ENCODE measurements at places on chromosomes 13 and 19.

DNA sequence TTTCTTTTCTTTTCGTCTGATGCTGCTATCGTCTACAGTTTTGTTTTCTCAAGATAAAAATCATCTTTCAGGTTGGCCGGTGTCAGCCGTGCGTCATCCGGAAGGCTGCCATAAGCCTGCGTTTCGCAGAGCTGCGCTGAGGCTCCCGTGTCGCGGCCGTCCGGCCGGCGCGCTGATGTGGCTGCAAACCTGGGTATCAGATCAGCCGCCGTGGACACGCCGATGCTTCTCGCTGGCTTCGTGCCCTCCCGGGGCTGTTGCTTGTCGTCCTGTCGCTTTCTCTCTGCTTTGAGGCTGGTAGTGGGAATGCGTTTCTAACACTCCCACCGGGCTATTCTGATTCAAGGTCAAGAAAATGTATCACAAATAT, 45.9 kb upstream of the TFDP1 start:
- no peak for DNase-seq

DNA sequence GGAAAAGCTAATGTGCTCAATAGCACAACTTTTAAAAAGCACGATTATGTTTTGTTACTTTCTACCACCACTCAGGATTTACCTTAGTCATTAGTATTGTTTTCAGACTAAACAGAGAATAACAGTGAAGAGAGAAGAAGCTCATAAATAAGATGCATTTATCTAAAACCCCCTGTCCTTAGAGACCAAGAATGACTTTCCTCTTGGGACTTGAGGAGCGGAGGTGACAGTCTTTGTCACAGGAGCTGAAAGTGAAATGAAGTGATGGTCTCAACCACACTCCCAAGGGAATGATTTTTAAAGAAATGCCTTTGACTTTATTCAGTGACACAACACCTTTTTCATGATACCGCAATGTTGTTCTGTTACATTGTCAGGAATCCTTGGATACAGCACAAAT, 190.6 kb upstream of the NBEA start:
- DNase-seq = no peak

DNA sequence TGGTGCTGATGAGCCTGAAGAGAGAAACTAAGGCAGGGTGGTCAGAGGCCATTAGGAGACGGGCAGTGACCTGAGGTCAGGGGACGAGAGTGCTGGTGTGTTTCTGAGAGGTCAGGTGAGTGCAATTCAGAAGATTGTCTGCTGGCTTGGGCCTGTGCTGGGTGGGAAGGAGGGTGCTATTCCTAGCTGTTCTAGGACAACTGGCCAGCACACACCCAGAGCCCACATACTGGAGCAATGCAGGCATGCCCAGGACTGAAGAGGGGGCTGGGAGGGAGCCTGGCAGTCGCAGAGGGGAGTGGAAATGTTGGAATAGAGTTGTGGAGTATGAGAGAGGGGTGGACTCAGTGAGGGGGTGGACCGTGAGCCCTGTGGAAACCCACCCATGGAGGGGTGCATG, 16.5 kb downstream of the ARHGEF7 start:
- no peak for DNase-seq

DNA sequence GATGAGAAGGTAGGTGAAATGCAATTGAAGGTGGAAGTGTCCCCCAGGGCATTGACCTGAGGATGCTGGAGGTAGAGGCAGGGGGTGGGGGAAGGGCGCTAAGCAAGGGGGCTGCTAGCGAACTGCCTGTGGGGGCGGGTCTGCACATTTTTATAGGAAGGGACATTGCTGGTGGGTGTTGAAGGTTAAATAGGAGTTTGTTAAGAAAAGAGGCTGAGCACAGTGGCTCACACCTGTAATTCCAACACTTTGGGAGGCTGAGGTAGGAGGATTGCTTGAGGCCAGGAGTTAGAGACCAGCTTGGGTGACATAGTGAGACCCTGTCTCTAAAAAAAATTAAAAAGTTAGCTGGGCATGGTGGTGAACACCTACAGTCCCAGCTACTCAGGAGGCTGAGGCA, 5.5 kb upstream of the ACP4 start:
- DNase-seq = no peak

DNA sequence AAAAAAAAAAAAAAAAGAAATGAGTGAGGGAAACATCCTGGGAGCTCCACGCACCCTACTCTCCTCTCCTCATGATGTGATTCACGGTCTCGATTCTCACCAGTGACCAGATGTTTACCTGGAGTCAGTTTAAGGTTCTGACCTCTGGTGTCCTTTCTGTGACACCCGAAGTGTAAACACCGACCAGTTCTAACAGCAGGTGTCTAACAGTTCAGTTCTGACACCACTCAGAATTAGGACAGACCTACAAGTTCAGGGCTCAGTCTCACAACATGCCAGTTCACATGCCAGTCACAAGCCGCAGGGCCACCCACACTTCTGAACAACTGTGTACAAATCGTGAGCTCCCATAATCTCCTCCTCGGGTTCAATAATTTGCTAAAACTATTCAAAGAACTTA, 6.0 kb downstream of the ZNF564 start:
- DNase-seq = no peak

DNA sequence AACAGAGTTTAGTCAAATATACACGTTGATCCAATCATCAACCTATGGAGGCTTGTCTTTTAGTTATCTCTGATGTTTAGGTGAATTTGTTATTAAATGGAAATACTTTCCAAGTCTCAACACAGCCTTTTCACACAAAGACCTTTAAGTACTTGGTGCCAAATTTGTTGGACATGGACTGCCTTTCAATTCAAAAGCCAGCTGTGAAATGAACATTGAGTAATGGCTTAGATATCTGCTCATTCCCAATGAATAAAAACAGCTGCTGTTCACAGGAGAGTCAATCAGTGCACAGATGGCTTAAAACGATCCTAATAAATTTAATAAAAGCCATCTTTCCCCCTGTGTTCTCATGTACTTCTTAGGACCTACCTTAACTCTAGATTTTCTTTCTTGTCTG, 19.9 kb upstream of the DHRS12 start:
- no peak for DNase-seq
